ENCODE measurements at places on chromosomes 5 and 9.

GRCh38 chr9:69672596-69673310, 582 bp upstream of the APBA1 start:
- peak; percentile 74 for DNase-seq

GRCh38 chr5:143683459-143683858, 128.5 kb upstream of the HMHB1 start:
- DNase-seq: no peak

GRCh38 chr5:104932431-104932830, 1369.8 kb upstream of the NUDT12 start:
- DNase-seq: no peak

- DNase-seq: no peak
Measured at GRCh38 chr9:108672475-108673190, 183.2 kb downstream of the ACTL7B start.

Measured in stimulated activated CD4-positive, alpha-beta T cell treated with anti-CD3 and anti-CD28 coated beads, Interleukin-2, amount 100 ng/mL, for 24 hours (primary cell).